ENCODE measurements at places on chromosomes 3 and 15.

DNA sequence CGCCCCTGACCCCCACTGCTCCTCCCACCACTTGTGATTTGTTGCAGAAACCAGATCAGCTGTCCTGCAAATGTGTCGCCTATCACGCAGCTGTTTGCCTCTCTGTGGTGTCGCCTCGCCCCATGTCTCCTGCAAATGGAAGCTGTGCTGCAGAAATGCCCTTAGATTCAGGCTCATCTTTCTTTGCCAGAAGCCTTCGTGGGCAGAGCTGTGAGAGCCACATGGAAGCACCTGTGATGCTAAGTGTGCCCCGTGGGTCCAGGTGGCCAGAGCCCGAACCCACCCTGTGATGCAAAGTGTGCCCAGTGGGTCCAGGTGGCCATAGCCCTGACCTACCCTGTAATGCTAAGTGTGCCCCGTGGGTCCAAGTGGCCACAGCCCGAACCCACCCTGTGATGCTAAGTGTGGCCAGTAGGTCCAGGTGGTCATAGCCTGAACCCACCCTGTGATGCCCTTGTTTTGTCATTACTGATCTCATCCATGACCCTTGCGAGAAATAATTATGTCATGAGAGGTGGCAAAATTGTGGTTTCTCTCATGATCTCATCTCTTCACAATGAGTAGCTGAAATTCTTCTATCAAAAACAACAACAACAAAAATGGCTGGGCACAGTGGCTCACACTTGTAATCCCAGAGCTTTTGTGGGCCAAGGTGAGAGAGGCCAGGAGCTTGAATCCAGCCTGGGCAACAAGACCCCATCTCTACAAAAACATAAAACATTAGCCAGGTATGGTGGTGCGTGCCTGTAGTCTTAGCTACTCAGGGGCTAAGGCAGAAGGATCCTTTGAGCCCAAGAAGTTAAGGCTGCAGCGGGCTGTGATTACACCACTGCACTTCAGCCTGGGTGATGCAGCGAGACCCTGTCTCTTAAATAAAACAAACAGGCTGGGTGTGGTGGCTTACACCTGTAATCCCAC lies 187.4 kb downstream of the GOLGA6L6 start:
- no peak for DNase-seq

DNA sequence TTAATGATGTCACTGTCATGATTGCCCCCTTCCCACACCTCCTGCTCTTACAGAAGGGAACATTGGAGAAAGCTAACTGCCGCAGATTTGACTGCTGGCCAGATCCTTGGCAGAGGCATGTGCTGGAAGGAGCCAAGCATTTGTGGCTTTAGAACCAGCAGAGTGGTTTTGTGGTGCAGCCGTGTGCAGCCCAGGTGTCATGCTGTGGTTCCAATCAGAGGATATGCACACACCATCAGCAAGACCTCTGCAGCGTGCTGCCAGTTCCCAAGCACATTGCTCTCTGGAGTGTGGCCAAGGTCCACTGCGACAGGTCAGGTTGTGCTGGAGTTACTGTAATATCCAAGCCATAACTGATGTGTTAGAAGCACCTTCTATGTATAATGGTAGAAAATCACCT lies 61.6 kb downstream of the OTOL1 start:
- no peak for DNase-seq

DNA sequence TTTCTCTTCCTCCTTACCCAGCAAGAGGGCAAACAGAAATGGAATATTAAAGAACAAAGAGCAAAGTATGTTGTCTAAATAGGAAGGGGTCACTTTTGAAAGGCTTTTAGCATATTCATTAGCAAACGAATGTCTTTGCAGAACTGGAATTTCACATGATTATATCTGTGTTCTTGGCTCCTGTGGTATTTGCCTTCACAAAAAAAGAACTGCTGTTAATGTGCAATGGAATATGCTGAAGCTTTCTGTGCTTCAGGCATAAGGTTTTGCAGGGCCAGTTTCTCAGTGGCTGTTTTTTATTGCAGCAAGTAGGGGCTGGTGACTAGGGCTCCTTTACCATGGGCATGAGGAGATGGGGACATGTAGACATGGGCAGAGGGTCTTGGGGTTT lies 173.4 kb downstream of the USP13 start:
- no peak for DNase-seq

DNA sequence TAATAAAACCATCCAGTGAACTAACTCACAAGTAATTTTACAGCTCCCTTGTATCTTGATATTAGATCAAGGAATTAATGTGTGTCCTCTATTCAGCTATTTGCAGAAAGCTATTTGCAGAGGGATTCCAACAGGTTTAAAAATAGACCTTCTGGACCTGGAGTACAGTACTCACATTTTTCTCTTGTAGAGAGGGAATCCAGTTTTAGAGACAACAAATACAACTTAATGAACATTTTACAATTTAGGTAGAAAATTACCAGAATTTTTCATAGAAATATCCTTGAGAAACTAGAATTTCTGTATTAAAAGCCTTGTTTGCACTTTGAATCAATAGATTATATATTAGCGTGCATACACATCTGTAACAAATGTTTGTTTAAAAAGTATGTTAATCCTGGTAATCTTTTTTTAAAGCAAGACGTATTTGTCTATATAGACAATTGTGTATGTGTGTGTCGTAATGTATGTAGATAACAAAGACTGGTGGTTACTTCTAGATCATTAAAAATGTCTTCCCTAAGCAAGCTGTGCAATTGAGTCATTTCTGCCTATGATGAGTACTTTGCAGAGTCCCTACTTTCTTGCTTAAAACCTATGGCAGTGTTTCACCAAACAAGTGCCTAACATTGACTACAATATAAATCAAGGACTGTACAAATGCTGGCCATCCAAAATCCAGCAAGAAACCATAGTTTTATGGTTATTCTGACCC lies 57.9 kb downstream of the PPP2R3A start:
- no peak for DNase-seq

GRCh38 chr3:49639551-49639950 lies 34.6 kb upstream of the APEH start:
- no peak for DNase-seq

DNA sequence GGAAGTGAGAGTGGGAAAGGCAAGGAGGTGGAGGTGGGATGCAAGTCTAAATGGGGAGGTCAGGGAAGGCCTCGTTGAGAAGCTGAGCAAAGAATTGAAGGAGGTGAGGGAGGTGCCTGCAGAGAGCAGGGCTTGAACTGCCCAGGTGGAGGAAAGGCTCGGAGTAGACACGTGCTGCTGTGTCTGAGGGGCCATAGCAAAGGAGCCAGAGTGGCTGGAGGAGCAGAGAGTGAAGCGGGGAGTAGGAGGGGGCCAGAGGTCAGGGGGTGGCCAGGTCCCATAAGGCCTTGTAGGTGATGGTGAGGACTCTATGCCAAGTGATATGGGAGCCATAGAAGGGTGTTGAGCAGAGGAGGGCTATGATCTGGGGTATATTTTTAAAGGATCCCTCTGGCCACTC lies 21.4 kb upstream of the HRH1 start:
- DNase-seq: no peak

DNA sequence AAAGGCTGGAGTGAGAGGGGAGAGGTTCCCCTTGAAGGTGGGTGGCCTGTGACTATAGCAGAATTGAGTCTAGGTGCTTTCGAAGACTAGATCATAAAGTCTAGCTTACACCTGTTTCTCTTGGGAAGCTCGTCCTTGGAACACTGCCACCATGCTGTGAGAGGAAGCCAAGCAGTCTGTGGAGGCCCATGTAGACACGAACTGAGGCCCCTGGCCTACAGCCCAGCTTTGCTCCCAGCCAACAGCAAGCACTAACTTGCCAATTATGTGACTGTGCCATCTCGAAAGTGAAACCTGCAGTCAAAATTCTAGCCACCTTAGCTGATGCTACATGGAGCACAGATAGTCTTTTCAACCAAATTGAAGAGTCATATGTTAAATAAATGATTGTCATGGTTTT lies 190.5 kb upstream of the NECTIN3 start:
- DNase-seq: no peak

GRCh38 chr15:90291679-90292356 lies 26.3 kb downstream of the NGRN start:
- no peak for DNase-seq

GRCh38 chr3:161413127-161413854 lies 42.0 kb upstream of the SPTSSB start:
- no peak for DNase-seq

DNA sequence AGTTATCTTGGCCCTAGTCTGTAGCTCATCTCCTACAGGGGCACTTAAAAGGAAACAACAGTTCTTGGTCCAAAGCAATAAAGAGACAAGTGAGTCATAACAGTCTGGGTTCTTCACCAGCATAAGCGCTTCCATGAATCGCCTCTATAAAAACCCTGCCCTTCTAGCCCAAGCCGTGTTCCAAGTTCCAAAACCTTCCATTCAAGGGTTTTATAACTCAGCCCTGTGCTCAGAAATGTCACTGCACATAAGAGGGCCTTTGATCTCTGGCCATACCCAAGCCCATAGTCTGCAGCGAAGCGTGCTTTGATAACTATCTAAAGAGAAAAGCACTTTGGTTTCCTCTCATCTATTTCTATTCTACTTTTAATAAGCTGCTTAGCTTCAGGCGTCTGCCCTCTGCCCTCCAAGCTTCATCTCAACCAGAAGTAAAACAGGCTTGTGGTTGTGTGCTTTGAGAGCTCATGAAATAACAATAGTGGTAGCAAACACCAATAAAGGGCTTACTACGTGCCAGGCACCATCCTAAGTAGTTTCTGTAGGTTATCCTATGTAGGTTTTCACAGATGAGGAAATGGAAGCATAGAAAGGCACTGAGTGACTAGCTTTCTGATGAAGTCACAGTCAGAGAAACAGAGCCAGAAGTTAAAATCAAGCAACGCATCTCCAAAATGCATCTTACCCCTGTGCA lies 64.0 kb upstream of the AKAP13 start:
- no peak for DNase-seq

DNA sequence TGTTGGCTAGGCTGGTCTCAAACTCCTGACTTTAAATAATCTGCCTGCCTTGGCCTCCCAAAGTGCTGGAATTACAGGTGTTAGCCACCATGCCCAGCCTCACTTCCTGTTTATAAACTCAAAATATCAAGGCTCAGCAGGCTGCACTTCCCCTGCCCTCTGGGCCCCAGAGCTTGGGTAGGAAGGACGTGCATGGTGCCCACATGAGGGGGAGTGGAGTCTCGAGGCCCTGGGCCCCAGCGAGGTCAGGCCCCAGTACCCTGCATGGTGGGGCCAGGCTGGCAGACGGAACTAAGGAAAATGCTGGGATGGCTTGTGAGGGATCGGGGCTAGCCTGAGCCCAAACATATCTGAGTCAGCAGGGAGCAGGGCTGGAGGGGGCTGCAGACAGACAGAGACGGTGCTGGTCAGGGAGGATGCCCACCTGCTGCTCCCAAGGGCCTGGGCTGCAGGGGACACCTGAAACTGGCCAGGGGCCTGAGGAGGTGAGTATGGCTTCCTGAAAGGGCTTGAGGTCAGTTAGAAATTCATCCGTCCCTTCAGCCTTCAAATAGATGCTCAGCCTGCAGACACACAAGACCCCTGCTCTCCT lies 5.1 kb downstream of the SPTBN5 start:
- DNase-seq: no peak

- DNase-seq: no peak
Observed at GRCh38 chr3:36132214-36132613, 248.1 kb upstream of the STAC start.

GRCh38 chr3:30113906-30114305 lies 492.5 kb upstream of the TGFBR2 start:
- no peak for DNase-seq

DNA sequence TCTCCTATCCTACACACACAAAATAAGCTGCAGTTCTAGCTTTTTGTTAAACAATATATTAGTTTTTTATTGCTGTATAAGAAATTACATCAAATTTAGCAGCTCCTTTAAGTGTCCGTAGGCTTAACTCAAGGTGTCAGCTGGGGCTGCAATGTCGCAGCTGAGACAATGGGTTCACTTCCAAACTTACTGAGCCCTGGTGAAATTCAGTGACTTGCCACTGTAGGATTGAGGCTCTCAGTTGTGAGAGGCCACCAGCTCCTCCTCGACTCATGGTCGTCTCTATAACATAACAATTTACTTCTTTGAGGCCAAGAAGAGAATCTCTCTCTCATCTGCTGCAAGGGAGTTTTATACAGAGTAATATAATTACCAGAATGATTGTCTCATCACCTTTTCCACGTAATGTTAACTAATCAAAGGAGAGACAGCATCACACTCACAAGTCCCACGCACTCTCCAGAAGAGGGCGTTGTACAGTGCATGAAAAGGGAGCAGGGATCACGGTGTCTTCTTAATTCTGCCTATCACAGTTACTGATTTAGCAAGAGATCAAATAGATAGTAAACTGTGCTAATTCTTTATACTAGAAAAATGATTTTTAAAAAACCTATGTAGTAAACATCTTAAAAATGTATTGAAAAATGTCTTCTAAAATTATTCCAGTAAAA lies 735.6 kb upstream of the GBE1 start:
- DNase-seq: no peak

- DNase-seq: no peak
Observed at GRCh38 chr3:63921741-63922482, 9.7 kb upstream of the SCAANT1 start.

DNA sequence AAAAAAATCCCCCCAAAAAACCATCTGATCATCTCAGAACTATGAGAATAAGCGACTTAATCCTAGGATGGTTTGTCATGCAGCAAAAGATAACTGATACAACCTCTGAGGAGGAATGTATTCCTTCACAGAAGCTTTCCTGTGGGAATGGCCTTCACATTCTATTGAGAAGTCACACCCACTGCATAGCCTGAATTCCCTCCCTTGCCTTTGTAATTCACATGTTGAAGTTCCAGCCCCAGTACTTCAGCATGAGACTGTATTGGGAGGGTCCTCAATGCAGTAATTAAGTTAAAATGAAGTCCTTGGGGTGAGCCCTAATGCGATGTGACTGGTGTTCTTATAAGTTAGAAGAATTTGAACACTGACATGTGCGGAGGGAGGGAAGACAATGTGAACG lies 395.2 kb downstream of the TUSC7 start:
- no peak for DNase-seq

GRCh38 chr15:31197497-31198414 lies 96.2 kb upstream of the TRPM1 start:
- no peak for DNase-seq

- DNase-seq: no peak
Observed at GRCh38 chr3:114132500-114132899, 46.4 kb downstream of the DRD3 start.

- no peak for DNase-seq
Observed at GRCh38 chr15:28904541-28905315, 19.0 kb downstream of the APBA2 start.

Data from brain pericyte (primary cell).